ENCODE measurements at places on chromosomes 1 and 21.

GRCh38 chr1:109069294-109069693 lies 6.5 kb downstream of the TAF13 start:
- DNase-seq, result no peak

DNA sequence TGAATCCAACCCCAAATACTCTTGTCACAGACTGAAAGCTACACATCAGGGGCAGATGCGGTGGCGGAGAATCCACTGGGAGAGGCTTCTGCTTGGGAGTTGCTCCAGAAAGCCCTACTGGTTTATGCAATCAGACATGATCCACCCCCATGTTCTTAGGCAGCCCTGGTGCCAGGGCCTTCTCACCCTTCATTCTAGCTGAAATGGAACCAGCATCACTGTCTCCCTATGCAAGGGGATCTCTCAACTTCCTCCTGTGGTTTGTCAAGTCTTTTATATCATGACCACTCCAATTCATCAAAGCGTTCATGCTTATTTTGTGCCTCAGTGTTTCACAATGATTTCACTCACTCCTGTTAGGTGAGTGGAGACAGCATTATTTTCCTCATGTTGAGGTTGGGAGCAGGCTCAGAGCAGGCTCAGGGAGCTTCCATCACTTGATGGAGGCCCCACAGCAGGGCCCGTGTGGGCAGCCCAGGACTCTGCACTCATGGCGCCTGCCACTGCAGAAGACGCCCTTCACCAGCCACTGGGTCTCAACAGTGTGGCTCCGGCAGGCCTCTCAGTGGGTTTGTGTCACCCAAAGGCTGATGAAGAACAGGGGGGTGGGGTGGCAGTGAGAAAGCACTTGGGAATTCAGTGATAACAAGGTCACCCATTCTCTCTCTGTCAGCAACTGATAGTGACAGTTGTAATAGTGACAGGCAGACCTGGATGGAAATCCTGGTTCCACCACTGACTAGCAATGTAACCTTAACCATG lies 67.1 kb downstream of the CD58 start:
- no peak for DNase-seq

DNA sequence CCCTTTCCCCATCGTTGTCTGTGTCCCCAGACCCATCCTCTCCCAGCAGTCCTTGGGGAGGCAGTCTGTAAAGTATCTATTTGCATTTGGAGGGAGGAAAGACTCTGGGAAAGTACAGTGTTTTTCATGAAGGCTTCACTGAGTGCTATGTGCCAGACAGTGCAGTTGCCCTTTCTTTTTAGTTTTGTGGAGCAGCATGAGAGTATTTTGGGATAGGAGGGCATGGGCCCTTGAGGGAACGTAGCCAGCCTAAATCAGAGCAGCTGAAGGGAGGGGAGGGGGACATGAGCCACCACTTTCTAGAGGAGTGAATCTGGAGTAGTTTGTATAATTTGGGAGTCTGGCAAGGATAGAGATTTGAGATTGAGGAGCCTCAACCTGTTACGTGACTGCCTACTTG lies 404.0 kb upstream of the KAZN start:
- DNase-seq, result no peak

DNA sequence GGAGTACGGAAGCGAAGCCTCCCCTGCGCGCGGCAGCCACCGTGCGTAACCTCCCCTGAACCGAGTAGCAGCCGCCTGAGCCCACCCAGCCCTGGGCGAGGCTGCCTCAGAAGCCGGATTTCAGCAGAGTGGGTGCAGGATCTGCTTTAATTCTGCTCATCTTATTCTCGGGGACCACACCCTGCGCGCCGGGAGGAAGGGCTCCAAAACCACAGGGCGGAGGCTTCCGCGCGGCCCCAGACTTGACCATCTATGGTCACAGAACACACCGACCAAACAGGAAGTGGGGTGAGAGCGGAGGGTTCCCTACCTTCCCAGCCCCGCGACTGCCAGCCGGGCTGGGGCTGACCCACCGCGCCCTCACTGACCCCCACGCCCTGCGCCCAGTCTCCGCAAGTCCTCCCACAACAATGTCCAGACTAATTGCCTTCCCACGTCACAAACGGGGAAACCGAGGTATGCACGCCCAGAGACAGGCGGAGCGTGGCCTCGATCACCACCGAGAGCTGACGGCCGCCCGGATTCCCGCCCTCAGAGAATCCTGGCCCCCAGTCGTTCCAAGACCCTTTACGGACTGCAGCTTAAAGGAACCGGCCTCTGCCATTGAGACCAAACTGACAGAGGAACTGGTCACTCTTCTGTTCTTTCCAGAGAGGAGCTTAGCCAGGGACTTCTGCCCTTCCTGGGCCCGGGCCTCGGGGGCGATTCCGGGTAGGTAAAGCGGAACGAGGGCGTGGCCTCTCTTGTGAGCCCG lies 595 bp upstream of the CAP1 start:
- DNase-seq, result peak; percentile 85

DNA sequence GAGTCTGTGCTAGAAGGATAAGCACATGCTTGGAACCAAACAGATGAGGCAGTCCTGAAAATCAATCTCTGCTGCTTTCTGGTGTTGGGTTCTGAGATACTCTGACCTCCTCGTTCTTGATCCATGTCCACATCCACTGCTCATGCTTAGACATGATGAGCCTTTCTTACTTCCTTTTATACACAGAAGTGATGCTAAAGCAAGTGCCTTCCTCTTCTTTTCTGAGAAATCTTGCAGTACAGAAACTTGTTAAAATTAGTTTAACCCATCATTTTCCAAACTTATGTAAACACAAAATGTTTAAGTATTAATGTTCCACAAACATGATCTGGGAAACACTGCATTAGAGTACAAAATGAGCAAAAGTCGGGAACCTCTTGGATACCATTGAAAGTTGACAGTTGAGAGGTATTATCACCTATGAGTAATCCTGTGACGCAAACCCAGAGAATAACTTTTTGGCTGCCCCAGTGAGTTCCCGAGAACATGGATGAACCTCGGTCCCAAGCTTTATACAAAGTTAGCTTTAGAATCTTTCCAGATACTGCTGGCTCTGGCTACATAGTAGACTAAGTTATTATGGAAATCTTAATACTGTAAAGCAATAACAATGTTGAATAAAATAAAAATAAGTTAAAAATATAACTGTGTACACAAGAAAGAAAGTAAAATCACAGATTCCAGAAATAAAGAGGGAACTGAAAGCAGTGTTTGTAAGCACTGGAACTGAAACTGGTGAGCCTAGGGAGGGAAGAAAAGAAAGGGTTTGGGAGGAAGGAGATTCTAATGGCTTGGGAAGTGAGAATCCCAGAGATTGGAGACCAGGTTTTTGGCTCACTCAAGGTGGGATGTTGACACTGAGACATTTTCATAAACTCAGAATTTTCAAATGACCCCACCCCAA lies 429.3 kb upstream of the RUNX1 start:
- DNase-seq, result no peak

DNA sequence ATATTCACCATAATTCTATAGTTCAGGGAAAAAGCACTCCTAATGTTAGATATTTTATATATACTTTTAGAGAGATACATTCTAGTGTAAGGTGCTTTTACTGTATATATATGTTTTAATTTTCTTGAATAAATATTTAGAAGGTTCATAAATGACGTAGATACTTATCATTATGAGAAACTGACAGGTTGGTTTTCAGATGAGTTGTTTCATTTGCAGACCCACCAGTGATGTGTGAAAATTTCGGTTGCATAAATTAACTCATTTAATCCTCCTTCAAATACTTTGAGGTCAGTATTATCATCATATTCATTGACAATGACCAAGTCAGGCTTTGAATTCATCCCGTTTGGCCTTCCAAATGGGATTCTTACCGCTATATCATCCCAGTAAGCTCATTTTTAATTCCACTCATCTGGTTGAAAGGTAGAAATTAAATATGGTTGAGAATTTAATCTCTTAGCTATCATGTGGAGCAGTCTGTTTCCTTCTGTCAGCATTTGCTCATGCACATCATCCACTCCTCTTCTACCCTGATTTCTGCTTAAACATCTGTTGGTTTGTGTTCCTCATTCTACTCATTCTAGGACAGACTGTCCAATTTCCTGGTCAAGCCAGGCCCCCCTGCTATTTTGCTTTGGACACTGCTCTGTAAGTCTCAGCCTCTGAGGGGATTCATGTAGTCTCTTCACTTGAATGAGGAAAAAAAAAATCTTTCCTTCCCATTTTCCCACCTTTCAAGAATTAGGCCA lies 1156.6 kb downstream of the PLA2G4A start:
- no peak for DNase-seq

All from adipocyte (in vitro differentiated cells).